ACHN (cell line): ENCODE measurements at places on chromosomes 2 and 18.

DNA sequence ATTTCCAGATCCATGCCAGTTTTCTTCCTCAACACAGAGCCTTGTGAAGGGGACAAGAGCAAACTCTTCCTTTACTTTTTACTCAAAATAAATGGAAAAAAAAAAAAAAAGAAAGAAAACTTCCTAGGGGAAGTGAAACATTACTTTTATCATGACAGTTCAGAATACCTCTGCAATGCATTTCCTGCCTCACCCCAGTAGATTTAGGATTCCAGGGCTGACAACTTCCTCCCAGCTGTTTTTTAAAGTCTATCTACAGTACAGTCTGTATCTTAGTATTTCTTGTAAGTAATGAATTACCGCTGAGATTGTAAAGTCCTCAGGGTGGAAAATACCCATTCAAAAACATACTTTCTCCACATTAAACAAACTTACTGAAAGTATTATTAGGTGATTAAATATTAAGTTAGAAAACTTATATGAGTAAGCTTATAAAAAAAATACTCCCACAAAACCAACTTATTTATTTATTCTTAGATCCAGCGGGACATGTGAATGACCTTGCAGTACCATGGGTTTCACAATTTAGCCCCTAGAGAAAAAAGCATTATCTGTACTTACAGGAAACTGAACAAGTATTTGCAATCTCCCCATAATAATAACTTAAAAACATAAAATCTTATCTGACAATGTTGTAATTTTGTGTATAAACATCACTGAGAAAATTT, 117.7 kb downstream of the RBMS1 start:
- DNase-seq, result no peak

- peak; percentile 78 for DNase-seq
These were observed 1060.6 kb upstream of the FANCL start for GRCh38 chr2:59301466-59302402.

GRCh38 chr18:7593218-7593819, 26.2 kb downstream of the PTPRM start:
- DNase-seq, result no peak

GRCh38 chr2:7570247-7570646, 653.0 kb downstream of the RNF144A start:
- no peak for DNase-seq

DNA sequence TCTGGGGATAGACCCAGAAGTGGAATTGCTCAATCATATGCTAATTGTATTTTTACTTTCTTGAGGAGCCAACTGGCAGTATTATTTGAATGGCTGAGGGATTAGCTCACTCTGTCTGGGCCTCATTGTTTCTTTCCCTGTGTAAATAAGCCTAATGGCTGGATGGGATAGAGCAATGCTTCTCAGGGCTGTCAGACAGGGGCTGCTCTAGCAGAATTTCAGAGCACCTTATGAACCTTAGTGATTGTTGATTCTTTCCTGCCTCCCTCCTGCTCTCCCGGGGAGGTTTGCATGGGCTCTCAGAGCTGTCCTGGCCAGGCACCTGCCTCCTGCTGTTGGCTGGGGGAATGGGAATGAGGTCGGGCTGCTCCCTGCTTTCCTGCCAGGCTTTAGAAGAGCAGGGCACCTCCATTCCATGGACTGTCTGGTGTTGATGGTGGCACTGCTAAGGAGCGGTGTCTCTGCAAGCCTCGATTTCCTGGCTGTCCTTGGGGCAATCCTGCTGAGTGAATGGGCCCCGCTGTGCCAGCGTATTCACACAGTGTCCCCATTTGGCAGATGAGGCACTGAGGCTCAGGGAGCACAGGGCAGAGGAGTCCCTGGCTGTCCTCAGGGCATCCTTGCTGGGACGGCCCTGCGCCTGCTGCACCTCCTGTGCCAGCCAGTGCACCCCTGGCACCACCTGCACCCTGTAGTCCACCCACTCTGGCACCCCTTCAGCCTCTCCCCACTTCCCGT, 468.2 kb upstream of the HS6ST1 start:
- no peak for DNase-seq

DNA sequence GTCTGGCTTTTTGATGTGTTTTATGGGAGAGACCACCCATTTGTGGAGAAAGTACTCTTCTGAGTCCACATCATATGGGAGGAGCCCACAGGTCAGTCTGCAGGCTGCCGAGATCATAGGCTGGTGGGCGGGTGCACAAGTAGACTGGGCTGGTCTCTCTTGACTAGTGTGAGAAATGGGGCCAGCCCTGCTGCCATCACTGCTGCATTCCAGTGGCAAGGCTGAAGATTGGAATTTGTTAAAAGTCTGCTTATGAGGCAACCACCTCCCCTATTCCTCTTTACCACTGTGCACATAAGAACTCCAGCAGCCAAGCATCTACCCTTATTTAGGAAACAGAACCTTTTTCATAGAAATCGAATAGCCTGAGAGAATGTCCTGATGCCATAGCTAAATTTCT, 200.7 kb downstream of the DIS3L2 start:
- DNase-seq, result no peak

DNA sequence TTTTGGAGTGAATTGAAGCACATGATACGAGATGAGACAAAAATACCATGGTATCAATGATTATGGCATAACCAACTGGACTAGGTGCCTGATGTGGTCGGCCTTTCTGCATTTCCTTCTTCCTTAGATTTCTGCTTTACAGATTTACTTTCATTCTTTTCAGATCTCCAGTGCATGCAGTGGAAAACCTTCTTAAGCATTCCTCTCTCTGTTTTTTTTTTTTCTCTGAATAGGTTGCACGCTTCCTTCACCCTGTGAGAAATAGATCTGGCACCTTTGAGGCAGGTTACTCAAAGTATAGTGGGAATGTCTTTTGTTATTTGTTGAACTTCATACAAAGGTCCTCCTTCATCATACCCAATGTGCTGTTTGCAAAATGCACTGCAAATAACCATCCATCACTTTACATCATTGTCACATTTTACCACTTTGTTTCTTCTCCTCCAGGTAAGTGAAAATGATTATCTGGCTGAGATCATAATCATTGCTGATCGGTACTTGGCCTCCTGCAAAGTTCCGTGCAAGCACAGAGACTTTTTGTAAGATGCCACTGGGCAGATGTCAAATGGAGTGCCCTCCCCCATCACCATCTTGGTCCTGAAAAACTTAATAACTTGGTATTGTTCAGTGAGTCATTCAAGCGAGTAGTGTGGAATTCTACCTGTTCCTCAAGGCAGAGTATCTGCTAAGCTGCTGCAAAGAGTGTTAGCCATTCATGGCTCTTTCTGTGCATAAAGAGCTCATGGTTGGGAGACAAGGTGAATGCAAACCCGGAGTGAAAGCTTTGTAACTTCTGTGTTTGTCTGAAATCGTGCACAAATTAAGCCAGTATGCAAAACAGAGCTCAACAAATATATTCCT, 30.0 kb upstream of the KLHL14 start:
- peak; percentile 7 for DNase-seq

DNA sequence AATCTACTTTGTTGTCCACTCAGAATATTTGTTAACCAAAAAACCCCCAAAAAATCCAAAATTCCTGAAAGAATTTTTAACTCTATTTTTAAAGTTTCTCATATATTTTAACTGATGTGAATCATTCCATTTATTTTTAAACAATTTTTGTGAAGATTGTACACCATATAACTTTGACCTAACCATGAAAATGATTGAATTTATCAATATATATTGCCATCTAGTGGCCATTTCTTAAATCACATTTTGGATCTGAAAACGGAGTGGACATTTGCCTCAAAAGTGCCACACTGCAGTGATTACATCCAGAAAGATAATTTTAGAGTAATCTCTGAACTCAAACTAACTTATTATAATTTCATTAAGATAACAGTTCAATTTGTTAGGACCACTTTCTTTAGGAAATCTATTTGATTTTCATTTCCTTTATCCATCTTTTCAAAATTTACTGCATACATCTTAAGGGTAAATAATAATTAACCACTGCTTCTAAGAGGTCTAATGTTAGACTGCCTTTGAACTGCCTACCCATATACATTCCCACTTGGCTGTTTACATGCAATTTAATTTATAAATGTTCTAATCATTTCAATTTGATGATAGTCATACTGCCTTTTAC, 71.1 kb downstream of the DSC3 start:
- peak; percentile 44 for DNase-seq

DNA sequence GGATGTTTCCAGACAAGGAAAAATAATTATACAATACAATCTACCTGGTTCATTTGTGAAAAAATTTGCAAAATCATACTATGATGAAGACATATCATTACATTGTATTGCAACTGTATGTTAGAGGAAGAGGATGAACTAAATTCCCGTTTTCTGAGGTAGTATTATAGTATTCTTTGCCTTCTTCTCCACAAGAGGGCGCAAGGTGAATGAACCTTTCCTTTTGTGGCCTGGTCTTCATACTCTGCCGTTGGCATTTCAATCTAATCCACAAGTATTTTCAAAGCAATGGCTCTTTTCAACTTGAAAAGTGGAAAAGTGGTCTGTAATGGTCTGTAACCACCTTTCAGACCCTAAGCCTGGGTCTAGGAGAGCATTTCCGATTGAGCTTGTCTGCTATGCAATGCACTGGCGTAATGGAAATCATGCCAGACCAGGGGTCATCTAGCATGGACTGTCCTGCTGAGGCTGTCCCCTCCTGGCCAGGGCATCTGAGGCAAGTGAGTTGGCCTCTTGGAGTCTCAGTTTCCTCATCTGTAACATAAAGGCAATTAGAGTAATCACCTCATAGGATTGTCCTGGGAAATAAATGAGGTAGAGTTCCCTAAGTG, 30.8 kb upstream of the ZNF396 start:
- peak; percentile 66 for DNase-seq

- no peak for DNase-seq
These were observed 259.8 kb upstream of the RASGRP3 start for GRCh38 chr2:33216508-33217182.

DNA sequence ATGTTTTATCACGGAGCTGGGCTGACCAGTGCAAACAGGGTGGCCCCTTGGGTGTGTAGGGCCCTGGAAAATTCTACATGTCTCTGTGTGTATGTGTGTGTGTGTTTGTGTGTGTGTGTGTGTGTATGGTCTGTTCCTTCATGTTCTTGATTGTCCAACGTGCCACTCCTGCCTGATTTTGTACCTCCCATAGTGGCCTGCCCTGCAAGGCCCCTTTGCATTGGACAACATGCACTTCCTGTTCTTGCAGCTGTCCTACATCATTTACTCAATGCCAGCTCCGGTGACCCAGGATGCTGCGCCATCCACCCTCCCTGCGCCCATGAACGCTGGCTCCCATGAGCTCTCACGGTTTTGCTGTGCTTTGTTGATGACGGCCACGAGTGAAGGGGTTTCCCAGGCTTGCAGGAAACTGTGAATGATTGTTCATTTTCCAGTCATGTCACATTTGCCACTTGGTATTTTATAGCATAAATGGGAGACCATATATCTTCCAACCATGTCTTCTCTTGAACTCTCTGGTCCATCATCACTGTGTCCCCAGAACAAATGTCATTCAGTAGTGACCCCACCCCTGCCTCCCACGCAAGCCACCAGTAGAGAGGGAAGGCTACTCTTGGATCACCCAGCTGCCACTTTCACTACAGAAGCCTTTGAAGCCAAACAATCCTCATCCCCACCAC, 69.7 kb upstream of the NCK2 start:
- DNase-seq, result no peak

- DNase-seq, result peak; percentile 39
These were observed 63.2 kb upstream of the MAPRE2 start for GRCh38 chr18:34977838-34978532.

- DNase-seq, result peak; percentile 20
These were observed 246.4 kb upstream of the PXDN start for GRCh38 chr2:1990724-1991123.

GRCh38 chr2:176685908-176686307, 416.7 kb downstream of the MTX2 start:
- DNase-seq, result no peak

GRCh38 chr18:27585602-27586173, 400.6 kb upstream of the CHST9 start:
- DNase-seq, result no peak

DNA sequence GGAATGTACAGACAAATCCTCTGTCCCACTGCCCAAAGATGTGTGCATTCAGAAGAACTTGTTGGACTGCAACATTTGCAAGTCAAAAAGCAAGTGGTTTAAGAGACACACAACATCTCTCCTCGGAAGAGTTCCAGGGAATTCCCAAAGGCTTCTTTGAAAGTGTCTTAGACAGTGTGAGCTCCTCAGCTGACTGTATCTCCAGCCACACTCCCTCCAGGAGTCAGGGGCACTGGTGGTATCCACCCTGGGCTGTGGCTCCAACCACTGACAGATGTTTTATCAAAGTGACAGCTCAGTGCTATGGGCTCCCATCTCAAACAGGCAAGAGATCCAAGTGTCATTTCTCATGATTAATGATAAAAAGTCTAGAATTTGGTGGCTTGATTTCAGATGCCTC, 48.5 kb downstream of the ALK start:
- no peak for DNase-seq

GRCh38 chr2:2665834-2666133, 334.7 kb upstream of the MYT1L start:
- no peak for DNase-seq

GRCh38 chr2:209114588-209115240, 309.1 kb upstream of the MAP2 start:
- no peak for DNase-seq

DNA sequence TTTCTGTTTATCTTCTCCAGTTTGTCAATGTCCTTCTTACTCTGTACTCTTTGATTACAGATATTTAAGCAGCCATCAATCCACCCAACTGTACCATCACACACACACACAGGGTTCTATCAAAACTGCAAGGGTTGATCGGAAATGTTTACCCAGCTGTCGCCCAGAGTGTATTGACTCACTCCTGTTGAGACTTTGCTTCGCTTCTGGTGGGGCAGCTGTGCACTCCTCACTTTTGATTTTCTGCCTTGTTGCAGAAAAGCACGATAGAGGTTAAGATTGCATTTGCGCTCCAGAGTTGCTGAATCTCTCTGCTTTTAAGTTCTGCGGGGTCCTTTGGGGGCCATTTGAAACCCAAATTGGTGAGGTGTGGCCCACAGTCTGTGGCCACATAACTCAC, 216.2 kb downstream of the SETBP1 start:
- no peak for DNase-seq

DNA sequence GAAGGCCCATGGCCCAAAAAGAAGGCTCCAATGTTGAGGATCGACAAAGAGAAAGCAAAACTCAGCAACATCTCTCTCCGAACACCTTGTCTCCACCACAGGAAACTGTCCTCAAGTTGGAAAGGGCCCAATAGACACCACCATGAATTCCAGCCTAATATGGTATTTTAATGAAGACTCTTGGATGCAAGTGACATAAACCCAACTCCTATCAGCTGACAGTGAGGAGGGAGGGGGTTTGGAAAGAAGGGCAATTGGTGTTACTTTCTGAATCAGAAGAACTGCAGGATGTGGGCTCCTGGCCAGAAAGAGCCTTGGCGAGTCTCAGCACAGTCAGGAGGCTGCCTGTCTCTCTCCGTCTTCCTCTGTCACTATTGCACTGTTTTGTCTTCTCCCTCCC, 40.3 kb upstream of the SIGLEC15 start:
- DNase-seq, result no peak

DNA sequence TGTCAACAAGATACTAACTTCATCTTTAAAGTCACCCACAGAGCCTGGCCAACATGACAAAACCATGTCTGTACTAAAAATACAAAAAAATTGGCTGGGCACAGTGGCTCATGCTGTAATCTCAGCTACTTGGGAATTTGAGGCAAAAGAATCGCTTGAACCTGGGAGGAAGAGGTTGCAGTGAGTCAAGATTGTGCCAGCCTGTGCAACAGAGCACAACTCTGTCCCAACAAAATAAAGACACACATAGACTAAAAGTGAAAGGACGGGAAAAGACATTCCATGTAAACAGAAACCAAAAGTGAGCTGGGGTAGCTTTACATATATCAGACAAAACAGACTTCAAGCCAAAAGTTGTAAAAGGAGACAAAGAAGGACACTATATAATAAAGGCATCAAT, 34.8 kb downstream of the USP34 start:
- DNase-seq, result no peak

- no peak for DNase-seq
These were observed 74.8 kb downstream of the TXNL1 start for GRCh38 chr18:56563568-56563967.
